ENCODE measurements at places on chromosomes 1 and 21.

DNA sequence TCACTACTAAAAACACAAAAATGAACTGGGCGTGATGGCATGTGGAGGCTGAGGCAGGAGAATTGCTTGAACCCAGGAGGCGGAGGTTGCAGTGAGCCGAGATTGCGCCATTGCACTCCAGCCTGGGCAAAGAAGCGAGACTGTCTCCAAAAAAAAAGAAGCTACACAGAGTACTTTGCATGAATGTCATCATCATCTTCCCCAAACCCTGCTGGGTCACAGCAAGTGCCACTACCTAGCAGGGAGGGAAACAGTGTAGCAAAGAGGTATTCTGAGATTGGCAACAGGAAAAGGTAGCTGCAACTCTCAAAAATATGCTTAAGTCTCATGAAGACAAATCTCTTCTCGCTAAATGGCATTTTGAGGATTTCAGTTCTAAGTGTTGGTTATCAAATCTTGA lies 12.8 kb downstream of the NDC1 start:
- no peak for DNase-seq

- no peak for DNase-seq
These were observed 19.7 kb upstream of the CHIA start for GRCh38 chr1:111270771-111271463.

- DNase-seq, result no peak
These were observed 20.9 kb downstream of the MCOLN3 start for GRCh38 chr1:85027242-85027983.

GRCh38 chr21:46515109-46515508 lies 56.4 kb downstream of the DIP2A start:
- no peak for DNase-seq

DNA sequence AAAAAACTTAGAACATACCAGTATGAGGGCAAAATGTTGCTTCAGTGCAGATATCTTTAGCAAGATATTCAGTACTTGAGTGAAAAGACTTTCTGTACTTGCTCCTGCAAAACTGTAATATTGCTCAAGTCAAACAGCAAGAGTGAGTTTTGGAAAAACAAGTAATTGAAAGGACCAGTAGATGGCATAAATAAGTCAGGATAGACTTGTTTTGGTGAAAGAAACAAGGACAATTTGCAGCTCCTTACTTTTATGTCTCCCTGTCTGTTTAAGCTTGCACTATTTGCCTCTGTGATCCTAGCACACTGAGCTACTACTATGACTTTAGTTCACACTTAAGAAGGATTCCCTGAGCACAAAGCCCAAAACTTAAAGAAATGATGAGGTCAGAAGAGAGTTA lies 39.1 kb downstream of the IFI44 start:
- no peak for DNase-seq

- DNase-seq, result no peak
These were observed 305.6 kb downstream of the PAPPA2 start for GRCh38 chr1:176768532-176768931.

DNA sequence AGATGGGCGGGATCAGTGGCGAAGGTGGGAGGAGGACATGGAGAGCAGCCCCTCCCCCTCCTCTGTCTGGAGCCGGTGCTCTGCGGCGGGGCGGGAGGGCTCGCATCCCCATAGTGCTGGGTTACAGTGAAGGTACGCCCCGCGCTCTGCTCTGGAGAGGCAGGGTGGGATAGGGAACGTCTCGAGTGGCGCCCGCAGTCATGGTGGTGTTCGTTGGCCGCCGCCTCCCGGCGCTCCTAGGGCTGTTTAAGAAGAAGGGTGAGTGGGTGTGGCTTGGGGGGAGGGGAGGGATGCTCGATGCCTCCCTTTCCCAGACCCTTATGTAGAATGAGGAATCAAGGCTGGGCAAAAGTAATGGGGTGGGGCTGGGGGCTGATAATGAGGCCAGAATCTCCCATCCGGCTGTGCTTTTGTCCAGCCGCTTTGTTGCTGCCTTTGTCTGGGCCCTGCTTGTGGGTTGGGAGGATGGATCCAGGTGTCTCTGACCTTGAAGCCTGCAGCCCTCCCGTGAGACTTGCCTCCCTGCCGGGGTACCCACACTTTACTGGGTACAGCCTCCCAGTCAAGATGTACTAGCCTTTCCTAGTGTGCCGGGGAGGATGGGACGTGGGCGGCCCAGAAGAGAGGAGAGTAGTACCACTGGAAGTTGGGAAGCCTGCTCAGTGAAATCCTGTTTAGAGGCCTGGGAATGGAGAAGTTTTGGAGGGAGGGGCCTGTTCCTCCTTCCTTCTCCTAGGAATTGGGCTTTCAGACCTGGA lies 51.4 kb downstream of the YARS1 start:
- DNase-seq, result peak; percentile 38

GRCh38 chr1:24317081-24317480 lies 2.1 kb upstream of the GRHL3 start:
- DNase-seq, result no peak

- DNase-seq, result no peak
These were observed 341.5 kb upstream of the CHRM3 start for GRCh38 chr1:239044829-239045228.

DNA sequence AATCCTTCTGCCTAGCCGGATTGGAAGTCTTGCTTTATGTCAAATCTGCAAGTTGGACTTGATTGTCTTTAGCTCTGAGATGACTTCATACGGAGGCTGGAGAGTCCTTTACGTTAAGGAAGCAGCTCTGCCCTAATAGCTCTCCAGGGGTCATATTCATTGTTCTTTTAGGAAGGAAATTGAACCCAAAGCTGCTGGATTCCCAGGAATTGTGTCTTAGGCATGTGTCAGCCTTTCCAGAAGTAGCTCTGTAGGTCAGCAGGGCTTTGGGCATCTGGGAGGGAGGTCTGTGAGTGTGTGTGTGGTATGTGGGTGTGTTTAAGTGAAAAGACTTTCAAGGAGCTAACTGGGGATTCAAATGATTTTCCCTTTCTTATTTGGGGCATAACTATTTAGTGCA lies 82.4 kb downstream of the ABCA4 start:
- DNase-seq, result no peak

DNA sequence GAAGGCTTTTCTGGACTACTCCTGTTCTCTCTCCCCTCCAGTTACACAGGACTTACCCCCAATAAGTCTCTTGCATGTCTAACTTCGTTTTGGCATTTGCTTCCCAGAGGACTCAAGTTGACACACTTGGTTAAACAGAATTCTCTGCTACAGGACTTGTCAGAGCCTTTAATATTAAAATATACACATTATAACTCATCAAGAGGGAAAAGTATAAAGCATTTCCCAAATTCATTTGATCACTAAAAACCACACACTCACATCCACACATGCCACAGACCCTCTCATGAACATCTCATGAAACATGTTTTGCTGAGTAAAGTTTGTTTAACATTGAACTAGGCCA lies 8.7 kb upstream of the CAPN2 start:
- no peak for DNase-seq

DNA sequence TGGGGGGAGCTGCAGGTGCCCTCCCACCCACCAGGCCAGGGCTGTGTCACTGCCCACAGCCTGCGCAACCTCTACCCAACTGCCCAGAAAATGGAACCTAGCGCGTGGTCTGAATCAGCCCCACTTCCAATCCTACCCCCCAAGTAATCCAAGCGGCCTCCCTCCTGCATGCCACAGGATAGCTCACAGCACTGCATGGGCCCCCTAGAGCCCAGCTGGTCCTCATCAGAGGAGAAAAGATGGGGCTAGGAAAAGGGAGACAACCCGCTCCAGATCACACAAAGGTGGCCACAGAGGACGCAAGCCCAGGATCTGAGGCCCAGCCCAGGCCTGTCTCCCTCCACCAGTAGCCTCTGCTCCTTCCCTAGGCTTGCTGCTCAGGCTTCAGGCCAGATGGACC lies 6.2 kb downstream of the ADGRB2 start:
- no peak for DNase-seq

DNA sequence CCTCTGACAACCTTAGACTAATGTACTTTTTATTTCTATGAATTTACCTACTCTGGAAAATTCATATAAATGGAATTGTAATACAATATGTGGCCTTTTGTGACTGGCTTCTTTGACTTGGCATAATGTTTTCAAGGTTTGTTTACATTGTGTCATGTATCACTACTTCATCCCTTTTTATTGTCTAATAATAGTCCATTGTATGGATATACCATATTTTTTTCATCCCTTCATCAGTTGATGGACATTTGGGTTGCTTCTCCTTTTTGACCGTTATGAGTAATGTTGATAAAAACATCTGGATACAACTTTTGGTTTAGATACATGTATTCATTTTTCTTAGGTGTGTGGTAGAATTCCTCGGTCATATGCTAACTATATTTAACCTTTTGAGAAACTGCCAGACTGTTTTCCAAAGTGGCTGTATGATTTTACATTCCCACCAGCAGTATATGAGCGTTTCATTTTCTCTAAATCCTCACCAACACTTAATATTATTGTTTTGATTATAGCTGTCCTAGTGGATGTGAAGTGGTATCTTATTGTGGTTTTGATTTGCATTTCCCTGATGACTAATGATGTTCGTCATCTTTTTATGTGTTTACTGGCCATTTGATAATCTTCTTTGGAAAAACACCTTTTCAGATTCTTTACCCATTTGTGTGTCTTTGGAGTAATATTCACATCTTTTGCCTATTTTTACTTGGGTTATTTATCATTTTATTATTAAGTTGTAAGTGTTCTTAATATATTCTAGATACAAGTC lies 3.5 kb downstream of the RO60 start:
- DNase-seq, result no peak

DNA sequence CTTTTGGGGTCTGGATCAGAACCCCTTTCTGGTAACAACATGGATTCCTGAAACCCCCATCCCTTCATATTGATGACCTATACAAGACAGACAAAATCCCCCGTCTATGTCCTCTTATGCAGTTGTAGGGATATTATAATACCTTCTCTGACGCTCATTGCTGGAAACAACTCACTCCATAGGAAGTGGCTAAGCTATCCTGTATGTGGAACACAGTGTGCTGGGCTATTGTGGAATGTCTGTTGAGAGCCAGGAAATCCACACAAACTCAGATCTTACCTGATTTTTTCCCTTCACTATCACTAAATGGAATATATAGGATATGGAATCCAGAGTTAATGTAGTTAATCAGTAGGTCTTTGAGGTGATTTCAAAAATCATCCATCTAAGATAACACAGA lies 17.7 kb upstream of the PIK3R3 start:
- no peak for DNase-seq

DNA sequence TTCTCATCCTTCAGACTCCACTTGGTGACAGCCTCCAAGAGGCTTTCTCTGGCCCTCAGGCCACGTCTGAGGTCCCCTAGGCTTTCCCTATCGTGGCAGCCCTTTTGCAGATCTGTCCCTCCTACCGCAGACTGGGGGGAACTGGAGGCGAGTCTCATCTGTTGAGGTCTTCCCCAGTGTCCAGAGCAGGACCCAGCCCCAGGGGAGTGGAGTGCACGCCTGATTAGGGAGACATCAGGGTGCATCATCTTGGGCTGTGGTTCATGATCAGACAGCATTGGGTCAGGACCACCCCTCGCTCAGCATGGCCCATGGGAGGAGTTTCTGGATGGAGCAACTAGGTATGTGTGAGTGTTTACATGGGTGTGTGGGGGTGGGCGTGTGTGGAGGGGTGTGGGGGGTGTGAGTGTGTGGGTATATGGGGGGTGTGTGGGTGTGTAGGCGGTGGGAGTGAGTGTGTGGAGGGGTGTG lies 8.5 kb upstream of the MATN1 start:
- no peak for DNase-seq

DNA sequence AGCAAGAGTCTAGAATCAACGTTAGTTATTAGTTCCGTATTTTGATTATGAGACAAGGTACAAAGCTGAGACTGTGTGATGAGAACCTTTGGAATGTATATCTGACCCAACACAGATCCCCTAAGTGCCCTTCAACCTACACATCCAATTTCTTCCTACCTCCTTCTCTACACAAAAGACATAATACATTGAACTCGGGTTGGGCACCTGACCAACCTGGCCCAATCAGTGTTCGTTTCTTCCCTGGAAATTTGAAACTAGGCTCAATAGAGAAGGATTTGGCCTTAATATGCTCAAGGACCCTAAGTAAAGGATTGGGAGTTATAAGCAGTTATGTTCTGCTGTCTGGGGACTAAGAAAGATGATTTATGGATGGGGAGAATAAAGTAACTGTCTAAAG lies 12.1 kb downstream of the ITSN1 start:
- no peak for DNase-seq

- DNase-seq, result no peak
These were observed 33.8 kb downstream of the ARID1A start for GRCh38 chr1:26729633-26730032.

DNA sequence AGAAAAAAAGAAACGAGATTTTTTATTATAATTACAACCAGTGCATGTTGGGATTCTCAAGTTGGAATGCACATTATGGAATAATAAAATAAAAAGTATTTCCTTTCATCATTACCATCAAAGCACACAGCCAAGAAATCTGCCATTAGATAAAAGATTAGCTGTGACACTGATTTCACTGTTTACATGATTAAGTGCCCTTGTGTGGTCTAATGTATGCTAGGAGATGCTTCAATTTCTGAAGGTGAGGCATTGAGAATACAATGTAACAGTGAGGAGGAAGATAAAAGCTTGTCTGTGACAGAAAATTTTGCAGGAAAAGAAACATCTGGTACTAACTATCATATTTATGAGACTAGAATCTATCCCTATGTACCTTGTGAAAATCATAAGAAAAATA lies 409.7 kb upstream of the PRMT6 start:
- no peak for DNase-seq
